Epithelial cell of prostate (primary cell): ENCODE measurements at places on chromosomes 12 and 14.

GRCh38 chr12:51246254-51246853 is 7.7 kb downstream of the DAZAP2 start:
- no peak for DNase-seq

DNA sequence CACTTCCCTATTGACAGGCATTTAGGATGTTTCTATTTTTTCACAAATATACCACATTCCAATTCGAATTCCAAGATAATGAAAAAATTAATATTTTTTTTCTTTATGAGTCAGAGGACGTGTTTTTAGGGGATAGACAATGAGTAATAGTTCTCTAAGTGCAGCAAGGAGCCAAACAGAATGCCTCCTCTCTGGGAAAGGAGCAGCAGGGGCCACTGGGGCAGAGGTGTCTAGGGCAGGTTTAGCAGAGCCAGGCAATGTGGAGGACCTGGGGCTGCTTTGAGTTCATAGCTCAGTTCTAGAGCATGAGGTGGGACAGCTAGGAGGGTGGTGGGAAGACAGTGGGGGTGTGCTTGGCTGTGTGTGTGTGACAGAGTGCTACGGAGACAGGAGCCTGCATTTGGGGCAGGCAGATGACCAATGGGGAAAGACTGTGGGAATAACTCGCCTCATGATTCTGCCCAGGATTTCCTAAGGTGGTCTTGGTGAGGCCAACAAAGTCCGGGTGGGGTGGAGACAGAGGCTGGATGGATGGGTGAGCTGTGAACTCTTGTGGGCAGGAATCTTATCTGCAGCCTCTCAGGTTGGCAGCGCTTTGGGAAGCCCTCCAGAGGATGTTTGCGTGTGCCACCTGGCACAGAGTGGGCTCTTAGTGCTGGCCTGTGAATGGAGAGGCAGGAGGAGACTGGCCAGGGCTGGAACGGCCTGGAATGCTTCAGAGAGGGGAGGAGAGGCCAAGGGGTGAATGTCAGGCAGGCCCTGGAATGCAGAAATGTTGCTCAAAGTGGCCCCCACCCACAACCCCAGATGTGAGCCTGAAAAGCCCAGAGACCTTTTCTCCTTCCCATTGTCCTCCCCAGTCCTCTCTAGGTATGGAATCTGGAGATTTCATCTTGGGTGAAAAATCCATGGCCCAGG is 2.4 kb upstream of the KRT7 start:
- no peak for DNase-seq

- no peak for DNase-seq
Observed at GRCh38 chr14:33163600-33163999, 224.9 kb downstream of the NPAS3 start.

GRCh38 chr12:113464852-113465719 is 6.6 kb downstream of the LHX5 start:
- DNase-seq: no peak

GRCh38 chr12:114875313-114875712 is 191.3 kb upstream of the TBX3 start:
- no peak for DNase-seq

DNA sequence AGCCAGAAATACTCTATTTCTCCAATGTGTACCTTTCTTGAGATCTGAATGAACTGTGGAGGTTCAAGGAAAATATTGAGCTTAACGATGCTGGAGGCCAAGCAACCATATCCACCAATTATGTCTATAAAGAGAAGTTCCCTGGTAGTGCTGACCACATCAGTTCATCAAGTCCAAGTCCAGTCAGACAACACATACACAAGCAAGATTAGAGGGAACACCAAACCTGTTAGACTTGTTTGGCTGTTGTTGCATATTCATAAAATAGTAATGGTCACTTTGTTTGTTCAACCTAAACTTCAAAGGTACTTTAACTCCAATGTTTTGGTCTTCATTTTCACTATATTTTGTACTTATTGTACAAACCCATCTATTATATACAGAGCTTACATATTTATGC is 81.6 kb downstream of the LMO3 start:
- peak; percentile 51 for DNase-seq
